Tongue (tissue), 3 donors: ENCODE measurements at places on chromosomes 1 and 21.

DNA sequence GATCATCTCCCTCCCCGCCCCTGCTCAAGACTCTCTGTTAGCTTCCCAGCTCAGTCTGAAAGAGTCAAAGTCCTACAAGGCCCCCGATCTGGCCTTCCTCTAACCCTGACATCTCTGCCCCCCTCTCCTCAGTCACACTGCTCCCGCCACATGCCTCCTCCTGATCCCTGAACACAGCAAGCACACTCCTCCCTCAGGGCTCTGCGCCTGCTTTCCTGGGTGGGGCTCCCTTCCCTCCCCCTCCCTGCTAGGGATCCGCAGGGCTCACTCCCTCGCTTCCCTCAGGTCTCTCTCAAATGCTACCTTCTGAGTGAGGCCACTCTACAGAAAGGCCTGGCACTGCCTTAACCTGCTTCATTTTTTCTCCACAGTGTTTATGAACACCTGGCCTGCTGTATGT is 5.7 kb upstream of the GALE start:
- no peak for DNase-seq

DNA sequence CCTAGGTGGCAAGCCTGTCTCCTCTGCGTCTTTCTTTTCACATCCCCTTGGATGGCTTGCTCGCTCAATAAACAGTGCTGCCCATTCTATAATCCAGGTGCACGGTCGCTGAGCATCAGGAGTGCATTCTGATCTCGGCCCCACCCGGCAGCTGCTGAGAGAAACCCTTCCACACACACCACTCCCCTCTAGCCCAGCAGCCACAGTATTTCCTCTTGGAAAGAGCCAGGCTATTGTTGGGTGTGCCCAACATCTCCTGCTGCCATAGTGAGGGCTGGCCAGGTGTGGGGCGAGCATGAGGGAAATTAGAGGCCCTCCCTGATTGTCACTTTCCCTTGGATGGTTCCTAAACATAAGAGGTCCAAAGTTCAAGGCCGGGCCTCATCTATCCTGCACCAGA is 24.7 kb downstream of the GPA33 start:
- no peak for DNase-seq

- DNase-seq = no peak
Observed at GRCh38 chr1:24966724-24967346, 36.8 kb upstream of the RUNX3 start.

DNA sequence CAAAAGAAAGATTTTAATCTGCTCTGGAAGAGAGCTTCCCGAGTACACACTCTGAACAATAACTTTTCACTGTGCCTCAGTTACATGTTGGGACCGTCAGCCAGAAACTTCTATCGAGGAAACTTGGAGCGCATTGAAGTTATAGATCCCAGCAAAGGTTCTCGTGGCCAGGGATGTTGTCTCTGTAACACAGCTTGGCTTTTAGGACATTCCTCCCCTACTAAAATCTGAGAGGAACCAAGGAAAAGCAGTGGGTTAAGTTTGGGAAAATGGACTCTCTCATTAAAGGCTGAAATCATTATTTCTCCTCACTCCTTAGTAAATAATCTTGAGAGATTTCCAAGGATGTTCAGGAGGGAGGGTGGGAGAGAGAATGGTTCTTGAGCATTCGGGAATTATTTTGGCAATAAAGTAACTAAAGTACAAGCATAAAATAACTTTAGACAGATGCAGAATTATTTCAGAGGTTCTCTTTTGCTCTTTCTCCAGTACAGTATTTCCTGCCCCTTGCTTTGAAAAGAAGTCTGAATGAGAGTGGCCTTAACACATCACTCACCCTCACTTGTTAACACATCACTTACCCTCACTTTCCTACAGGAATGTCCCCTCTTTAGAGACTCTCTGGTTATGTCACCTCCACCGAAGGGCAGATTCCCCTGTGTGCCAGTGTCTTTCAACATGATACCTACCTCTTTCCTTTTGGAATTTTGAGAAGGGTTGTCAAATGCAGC is 1.8 kb upstream of the NFIA start:
- peak; percentile 51 for DNase-seq

DNA sequence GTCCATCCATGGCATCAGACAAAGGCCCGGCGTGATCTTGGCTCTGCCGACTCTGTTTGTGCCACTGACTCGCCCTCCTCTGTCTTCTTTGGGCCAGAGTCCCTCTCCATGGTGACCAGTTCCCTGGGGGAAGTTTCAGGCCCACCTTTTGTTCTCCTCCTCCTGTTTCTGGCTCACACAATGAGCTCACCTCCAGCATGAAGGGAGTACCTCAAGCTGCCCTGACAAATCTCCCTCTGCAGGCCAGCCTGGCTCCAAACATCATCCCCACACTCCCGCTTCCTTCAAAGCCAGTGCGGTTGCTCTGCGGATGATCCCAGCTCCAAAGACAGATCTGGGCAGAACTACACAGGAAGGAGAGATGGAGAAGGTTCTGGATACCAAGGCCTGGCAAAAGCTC is 576.6 kb downstream of the NPHP4 start:
- DNase-seq = no peak

DNA sequence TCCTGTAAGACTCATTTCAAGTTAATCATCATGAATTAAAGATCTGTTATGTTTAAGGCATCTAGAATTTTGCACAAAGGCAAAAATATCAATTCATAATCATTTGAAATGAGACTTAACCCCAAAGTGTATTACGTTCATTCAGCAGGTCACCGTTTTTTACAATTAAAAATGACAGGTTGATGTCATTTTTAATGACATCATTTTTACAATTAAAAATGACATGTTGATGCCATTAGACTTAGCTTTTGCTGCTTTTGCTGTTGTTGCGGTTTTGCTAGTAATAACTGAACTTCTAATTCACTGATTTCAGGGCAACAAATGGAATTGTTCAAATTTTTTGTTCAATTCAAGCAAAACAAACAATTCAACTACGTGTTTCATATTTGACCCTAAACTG is 17.0 kb downstream of the PRMT6 start:
- no peak for DNase-seq

GRCh38 chr21:41235201-41235600 is 67.2 kb downstream of the BACE2 start:
- no peak for DNase-seq

- no peak for DNase-seq
Observed at GRCh38 chr1:164953815-164954214, 394.8 kb downstream of the PBX1 start.

DNA sequence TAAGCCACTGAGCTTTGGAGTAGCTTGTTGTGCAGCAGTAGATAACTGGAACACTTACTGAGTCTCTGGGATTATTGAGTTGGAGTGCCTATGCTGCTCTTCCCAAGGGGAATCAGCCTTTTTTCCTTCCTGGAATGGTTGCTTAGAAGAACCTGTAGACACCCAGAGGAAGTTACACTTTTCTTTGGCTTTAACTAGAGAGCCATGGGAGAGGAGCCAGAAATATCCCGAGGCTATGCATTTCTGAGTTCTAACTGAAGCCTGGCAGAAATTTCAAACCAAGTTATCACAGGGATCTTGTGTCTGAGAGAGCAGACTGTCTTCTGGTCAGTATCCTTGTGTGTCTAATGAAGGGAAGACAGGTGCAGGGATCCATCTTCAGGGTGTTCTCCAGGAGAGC is 28.3 kb downstream of the LAMC1 start:
- peak; percentile 43 for DNase-seq

DNA sequence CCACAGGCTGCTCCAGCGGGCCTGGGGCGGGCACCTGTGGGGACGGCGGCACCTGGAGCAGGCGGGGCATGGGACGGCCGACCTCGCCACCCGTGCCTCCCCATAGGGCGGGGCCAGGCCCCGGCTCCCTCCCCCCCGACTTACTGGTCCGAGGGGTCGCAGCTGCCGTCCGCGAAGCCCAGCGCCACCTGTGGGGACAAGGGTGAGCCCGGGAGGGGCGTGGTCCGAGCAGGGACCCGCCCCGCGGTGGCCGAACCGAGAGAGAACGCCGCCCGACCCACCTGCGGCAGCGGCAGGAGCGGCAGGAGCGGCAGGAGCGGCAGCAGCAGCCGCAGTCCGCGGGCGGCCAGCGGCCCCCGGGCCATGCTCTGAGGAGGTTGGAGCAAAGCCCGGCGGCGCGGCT is at the start of gene TMEM52:
TSS of gene TMEM52 (minus strand) at position 379 of the 403 bp plus-strand sequence. CDS start at position 365, 14 bp downstream.
- no peak for DNase-seq

DNA sequence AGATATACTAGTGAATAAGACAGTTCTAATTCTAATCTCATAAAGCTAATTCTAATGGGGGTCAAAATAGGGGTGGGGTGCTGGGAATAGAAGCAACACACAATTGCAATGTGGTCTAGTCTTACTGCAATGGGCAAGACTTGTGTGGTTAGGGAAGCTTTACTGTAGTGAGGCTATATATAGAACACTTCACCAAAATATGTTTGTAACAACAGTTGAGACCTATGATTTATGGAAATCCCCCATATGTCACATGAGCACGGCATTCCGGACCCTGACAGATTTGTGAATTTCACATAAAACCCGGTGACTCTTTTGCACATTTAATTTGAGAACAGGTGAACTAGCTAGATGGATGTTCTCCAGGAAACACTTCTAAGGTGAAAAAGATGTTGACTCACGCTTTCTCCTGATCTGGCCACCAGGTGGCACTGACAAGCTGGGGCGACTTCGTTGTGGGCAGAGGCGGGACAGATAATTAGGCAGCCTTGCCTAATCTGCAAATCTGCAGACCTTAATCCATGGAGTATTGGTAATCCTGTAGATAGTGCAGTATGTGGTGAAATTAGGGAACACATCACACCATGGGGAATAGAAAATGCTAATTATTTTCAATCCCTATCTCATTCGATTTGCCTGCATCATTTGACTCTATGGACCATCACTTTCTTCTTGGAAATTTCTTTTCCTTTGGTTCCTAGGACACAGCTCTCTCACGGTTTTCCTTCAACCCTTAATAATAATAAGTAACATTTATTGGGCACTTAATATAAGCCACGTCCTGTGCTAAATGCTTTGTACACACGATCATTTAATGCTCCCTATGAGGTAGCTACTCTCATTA is 37.7 kb downstream of the KIAA0040 start:
- DNase-seq = peak; percentile 82
